Neuronal stem cell (in vitro differentiated cells): ENCODE measurements at places on chromosomes 3 and 15.
A peak's percentile ranks its signal among the peaks of the same experiment; 100 is the strongest.

- no peak for DNase-seq
These were observed 211.3 kb downstream of the MINAR1 start for GRCh38 chr15:79643393-79643792.

- no peak for DNase-seq
These were observed 340.8 kb upstream of the CTDSPL start for GRCh38 chr3:37520907-37521341.

DNA sequence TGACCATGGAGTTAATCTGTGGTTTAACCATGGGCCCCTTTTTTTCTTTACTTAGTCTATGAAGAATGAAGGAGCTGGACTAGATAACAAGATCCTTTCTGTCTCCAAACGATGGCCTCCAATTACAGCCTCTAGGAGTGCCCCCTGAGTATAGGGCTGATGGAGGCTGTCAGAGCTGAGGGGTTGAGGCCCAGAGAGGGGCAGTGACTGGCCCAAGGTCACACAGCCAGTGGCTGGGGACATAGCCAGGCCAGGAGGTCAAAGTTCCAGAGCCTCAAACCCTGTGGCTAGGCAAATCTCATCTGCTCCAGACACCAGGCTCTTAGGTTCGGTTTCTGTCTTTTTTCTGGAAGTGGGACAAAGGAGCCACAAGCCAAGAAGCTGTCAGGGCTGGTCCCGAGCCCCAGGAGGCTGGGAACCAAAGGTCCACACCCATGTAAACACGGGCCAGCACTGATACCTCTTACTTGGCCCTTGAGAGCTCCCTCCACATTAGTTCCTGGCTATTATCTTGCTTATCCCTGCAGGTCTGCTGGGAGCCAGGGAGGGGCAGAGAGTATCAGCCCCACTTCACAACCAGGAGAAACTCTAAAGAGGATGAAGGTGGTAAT, 10.3 kb downstream of the RHOV start:
- DNase-seq: no peak

DNA sequence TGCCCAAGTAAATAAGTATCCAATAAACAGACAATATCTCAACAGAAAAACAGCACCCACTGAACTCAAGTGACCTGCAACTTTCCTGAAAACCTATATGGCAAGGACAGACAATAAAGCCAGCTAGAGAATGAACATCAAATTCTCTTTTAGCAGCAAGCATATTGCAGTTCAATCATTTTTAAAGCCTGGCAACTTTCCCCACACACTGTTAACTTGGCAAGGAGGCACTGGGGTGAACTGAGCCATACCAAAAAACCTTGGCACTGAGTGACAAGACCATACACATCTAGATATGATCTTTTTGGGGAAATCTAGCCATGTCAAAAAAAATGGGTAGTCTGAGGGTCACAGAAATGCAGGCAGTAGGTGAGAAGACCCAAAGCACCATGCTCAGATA, 174.6 kb downstream of the STT3B start:
- no peak for DNase-seq

DNA sequence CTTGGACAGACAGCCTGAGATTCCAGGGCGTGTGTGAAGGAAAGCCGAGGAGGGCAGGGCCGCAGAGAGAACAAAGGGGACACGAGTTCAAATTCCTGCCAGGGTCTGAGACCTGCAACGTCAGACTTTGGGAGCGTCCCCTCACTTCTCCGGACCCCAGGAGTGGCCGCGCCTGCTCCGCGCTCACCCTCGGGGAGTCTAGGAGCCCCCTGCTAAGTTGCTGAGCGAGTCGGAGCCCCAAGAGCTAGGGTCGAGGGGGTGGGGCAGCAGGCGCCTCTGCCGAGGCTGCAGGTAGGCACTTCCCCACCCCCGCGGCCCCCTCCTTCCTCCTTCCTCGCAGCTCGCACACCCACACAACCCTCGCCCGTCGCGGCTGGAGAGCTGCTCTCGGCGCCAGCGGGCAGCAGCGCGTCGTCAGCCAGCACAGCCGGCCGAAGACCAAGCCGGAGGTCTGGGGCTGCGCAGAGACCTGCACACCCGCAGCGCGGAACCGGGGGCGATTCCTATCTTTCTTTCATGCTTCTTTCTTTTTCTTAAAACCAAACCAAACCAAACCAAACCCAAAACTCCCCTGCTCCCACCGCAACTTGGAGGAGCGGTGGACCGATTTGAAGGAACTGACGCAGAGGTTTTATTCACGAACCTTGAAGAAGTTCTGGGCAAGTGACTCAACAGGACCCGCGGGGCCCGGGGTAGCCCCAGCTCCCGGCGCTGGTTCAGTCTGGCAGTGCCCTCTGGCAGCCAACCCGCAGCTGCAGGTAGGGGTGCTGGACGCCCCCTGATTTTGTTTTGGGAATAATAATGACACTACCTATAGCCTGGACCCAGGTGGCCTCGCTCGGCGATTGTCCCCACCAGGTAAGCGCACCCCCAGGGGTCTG, at the start of gene ANKRD34C:
Gene ANKRD34C, plus strand, starts transcription at position 352 of the 881 bp plus-strand sequence. CDS start 10,563 bp downstream, outside the sequence.
- DNase-seq: no peak

DNA sequence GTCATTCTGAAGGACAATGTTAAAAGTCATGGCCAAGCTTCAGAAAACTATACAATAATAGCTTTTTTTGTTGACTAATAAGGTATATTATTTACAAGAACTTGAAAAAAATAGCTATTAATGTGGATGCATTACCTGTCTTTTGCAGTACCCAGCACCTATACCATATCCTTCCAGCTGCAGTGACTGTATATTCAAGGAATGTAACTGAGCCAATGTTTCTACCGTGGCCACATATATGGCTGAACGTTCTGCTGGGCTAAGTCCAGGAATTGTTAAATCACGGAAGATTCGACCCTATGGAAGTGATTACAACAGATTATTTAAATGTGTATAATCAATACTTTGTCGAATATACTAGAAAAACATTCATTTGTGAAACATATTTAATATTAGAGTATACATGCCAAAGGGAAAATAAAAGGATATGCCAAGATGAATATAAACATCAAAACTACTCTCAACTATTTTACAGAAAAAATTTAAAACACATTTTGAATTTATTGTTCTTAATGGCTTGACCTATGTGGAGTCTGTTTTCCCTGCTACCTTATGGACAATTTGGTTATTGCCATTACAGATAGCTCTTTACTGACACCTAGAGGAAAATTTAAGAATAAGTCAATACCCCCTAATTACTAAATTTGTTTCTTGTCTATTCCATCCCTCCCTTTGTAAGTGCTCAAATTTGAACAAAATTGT, 17.6 kb downstream of the ACAD11 start:
- peak; percentile 27 for DNase-seq

- no peak for DNase-seq
These were observed 74.5 kb downstream of the RAB7A start for GRCh38 chr3:128800241-128801187.

DNA sequence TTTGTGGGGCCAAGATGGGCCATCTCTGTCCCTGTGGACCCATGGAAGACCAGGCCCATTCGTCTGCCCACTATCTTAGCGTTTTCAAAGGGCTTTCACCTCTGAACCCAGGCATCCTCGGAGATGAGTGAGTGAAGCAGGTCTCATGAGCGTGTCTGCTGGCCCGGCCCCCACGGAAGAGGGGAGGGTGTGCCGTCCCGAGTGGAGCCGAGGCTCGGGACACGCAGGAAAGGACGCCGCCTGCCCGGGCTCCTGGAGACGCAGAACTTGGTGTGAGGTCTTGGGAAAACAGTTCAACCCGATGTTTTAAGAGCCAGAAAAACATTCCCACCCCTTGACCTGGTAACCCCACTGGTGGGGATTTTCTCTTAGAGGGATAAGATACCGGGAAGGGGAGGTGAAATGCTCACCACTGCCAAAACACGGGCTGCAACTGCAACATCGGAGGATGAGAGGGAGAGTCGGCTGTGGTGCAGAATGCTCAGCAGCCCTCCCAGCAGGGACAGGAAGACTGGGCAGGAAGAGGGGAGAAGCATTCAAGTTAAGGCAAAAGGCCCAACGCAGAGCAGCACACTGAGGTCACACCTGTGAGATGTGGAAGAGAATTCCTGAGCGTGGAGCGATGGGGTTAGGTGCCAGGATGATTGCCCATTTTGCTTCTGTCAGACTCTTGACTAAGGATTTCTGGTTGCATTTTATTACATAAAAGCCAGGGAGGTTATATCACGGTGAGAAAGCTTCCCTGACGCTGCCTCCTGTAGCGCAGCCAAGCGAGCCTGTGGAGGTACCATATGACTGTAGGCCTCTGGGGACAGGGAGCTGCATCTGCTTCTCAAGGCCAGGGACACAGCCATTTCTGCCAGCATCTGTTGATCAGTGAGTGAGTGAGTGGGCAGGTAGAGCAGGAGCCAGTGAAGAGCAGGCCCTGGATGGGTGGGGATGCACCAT, 14.1 kb upstream of the STAB1 start:
- no peak for DNase-seq

DNA sequence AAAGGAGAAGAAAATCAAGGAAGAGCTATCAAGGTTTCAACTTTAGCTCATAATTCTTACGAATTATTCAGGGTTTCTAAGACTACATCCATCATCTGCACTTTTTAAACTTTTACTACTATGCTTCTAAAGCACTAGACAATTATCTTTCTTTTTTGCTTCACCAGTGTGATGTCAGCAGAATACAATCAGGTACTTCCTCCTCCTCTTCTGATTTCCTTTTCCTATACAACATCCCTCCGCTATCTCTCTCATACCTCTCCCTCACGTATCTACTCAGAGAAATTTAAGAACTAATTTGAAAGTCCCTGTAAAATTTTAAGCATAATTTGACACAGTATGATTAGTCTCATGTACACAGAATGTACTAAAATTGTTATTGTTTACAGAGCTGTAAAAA, 47.3 kb upstream of the USP50 start:
- no peak for DNase-seq

DNA sequence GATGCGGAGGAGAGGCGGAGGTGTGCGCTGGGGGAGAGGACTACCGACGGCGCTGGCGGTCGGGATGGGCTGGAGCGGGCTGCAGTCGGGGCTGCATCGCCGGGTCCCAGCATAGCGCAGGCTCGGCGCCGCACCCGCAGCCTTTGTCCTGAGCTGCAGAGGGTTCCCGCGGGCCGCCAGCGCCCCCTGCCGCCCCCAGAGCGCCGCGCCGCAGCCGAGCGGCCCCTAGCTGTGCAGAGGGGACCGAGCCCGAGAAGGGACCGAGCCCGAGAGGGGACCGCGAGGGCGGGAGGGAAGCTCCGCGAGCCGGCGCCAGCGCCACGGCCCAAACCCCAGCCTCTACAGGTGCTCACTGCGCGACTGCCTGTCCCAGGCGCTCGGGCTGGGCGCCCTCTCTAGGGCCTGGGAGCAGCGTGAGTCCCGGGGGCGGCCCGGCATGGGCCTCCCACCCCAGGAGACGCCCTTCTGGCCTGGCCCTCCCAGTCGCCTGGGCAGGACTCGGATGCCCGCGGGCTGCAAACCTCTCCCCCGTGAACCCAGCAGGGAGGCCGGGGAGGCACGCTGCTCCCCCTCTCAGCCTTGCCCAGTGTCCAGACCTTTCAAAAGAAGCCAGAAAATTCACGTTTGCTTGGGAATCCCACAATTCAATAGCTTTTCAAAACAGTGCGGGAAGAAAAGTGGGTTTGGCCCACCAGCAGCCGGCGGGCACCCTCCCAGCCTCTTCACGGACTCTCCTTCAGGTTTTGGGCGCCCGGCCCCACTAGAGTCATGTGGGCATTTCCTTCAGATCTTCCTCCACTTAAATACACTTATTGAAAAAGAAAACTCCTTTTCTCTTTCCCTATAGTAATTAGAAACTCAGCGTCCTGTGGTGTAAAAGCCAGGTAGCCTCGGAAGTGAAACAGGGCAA, 134.7 kb downstream of the TPRA1 start:
- DNase-seq: peak; percentile 87

GRCh38 chr3:55565521-55565920, 78.4 kb upstream of the WNT5A start:
- DNase-seq: no peak

GRCh38 chr3:100463002-100463401, 29.4 kb upstream of the TMEM45A start:
- peak; percentile 39 for DNase-seq
